ENCODE measurements at places on chromosomes 3 and 15.
A peak's percentile ranks its signal among the peaks of the same experiment; 100 is the strongest.

GRCh38 chr15:50828610-50829206, 63.2 kb upstream of the SPPL2A start:
- no peak for DNase-seq

- DNase-seq: peak; percentile 79
These were observed 241.9 kb downstream of the XXYLT1 start for GRCh38 chr3:195028877-195029606.

GRCh38 chr15:35325374-35325941, 220.5 kb downstream of the DPH6 start:
- no peak for DNase-seq

DNA sequence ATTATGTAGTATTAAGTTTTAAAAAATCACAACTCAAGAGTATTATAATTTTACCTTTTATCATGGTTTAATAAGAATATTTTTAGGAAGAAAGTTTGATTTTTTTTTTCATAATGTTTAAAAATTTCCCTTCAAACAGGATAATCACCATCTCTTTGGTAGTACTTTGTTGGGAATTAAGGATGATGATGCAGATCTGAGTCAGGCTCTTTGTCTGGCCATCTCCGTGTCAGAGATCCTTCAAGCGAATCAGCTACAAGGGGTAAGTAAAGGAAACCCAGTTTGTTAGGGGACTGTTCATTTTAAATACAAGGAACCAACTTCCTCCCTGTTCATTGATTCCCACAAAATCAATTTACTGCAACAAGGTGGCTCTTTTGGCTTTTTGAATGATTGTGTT, 36.8 kb upstream of the NIT2 start:
- DNase-seq: no peak

- DNase-seq: no peak
These were observed 44.4 kb downstream of the ANXA2 start for GRCh38 chr15:60353245-60353920.

DNA sequence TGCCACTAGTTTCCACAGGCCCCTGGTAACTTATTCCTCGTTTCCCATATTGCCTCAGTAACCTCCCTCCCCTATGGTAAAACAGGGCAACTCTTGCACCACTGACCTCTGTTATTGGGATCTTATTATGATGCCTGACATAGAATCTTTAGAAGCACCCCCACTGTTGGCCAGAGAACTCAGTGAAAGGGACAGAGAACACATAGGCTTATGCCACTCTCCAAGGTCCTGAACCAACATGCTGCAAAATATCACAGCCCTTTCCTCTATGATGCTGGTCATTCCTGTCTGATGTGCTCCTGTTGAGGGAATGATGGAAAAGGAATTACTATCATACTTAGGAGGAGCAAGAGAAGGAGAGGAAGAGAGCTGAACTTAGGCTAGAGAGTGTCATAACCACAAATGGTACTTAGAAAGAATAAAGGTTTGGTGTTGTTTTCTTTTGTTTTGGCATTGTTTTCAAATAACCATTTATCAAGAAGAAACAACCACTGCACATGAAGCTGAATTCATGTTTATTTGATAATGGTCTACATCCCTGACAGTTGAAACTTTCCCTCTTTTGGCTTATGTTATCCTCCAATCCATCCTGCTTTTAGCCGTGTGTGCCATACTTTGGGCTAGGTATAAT, 330.2 kb downstream of the EPHB1 start:
- DNase-seq: no peak

GRCh38 chr3:152331018-152331541, 62.4 kb downstream of the MBNL1 start:
- DNase-seq: peak; percentile 91

GRCh38 chr3:52405066-52405465, 39.8 kb downstream of the SEMA3G start:
- DNase-seq: no peak

DNA sequence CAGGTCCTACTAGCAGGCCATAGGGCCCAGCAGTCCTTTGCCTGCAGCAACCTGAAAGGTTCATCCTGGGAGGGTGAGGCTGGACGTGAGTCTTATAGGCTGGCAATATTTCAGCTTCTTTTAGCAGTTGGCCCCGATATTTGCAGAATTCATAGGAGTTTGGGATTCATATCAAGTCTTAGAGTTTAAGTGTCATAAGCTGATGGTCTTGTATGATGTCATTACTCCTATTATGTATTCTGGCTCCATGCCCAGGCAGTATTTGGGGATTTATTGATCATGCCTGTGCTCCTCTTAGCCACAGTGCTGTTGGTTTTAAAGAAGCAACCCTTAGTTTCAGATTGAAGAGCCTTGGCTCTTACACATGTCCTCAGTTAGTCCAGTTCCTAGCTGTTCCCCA, 41.3 kb upstream of the POLR2M start:
- DNase-seq: no peak

DNA sequence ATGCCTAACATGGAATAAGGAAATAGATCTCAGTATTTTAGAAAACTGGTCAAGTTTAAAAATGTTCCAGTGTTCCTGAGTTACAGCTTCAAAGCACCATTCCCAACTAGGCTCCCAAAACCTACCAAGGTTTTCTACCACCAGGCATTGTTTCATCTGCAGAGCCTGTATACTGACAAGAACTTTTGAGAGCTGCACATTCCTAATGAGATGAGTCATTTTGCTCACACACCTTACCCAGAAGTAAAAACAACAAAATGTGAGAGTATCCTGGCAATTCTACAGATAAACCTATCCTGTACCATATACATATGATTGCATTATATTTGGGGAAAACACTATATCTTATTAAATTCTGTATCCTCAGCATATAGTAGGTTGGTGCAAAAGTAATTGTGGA, 90.7 kb downstream of the ATP8B4 start:
- no peak for DNase-seq

- DNase-seq: no peak
These were observed 5.4 kb downstream of the CHRNA5 start for GRCh38 chr15:78570710-78571109.

DNA sequence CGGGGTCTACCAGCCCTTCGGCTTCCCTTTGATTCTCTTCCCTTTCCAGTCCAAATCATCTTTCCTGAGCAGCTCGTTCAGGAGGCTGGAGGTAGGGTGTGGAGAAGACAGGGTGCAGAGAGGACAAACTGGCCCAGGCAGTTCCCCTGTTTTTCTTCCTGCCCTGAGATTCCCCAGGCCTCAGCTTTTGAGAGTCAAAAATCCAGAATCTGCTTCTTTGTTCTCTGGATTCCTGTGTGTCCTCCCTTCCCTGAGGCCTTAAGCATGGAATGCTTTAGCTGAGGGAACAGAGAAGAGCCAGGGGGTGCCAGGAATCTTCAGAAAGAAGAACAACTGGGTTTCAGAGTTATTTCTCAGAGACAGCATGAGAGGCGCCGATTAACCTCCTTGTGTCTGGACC, 26.7 kb upstream of the LRTM1 start:
- no peak for DNase-seq

DNA sequence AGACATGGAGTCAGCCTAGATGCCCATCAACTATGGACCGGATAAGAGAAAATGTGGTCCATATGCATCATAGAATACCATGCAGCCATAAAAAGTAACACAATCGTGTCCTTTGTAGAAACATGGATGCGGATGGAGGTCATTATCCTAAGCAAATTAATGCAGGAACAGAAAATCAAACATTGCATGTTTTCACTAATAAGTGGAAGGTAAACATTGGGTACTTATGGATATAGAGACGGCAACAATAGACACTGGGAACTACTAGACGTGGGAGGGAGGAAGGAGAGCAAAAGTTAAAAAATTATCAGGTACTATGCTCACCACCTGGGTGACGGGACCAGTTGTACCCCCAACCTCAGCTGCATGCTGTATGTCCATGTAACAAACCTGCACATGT, 2.5 kb downstream of the PLD1 start:
- DNase-seq: no peak

GRCh38 chr15:90665288-90666134, 51.6 kb upstream of the BLM start:
- no peak for DNase-seq

GRCh38 chr3:129226374-129226773, 23.0 kb upstream of the COPG1 start:
- DNase-seq: peak; percentile 78

GRCh38 chr15:96053031-96053780, 277.3 kb upstream of the NR2F2 start:
- no peak for DNase-seq

DNA sequence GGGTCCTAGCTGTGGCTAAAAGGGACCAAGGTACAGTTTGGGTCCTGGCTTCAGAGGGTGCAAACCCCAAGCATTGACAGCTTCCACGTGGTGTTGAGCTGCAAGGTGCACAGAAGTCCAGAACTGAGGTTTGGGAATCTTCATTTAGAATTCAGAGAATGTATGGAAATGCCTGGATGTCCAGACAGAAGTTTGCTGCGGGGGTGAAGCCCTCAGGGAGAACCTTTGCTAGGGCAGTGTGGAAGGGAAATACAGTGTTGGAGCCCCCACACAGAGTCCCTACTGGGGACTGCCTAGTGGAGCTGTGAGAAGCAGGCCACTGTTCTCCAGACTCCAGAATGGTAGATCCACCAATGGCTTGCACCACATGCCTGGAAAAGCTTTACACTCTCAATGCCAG, 17.9 kb downstream of the RNF13 start:
- DNase-seq: no peak

DNA sequence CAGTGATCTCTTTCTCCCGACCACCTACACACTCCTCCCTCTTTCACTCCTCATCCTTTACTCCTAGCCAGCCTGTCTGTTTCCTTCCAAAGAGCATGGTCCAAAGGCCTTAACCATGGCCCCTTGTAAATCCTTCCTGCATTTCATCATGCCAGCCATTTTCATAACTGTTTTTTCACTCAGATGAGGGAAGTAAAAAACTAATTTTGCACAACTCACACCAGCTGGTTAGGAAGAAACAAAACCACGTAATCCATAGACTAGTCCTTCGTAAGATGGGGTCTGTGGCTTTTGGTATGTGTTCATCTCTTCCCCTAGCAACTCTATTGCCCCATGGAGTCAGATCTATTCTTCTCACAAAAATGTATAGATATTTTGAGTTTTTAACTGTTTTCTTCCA, 187.8 kb downstream of the SHOX2 start:
- no peak for DNase-seq

GRCh38 chr3:15676259-15676658, 74.7 kb downstream of the BTD start:
- no peak for DNase-seq

DNA sequence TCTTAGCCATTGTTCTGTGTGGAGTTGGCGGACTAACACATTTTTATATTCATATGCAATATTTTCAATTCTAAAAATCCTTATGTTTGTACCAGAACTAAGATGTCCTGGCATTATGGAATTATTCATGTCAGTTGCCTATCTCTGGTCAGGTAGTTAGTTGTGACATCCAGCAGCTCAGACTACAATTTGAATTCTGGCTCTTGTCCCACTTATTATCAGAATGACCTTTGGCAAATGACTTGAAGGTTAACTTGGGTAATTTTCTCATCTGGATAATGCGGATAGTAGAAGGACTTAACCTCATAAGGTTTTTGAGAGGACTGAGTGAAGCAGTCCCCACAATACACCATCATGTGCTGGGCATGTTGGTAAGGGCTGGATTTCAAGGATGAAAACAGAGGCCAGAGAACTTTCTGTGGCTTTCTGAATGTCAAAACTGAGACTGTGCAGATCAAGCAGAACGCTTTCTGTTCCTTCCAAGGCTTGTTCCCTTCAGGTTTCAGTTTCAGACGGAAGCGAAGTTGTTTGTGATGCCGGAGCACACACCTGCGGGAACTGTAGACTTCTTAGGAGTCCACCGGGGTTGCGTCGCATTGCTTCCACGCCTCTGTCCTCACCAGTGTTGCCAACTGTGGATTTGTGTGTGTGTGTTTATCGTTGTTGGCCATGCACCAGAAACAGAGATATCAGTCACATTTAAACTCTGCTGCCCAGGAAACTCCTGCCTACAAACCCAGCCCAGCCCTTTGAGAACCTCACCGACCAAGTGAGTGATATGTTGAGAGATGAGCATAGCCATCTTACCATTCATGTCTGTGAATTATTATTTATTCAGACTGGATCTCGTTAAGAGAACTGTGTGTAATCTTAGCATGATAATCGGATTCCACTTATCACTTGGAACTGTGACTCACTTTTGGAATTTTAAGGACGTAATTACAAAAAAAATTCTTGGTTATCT, 76.0 kb downstream of the PTPRG start:
- DNase-seq: no peak

- no peak for DNase-seq
These were observed 19.4 kb upstream of the ADAMTS7 start for GRCh38 chr15:78830514-78831228.

- DNase-seq: no peak
These were observed 103.0 kb upstream of the ARHGEF26 start for GRCh38 chr3:154018100-154018696.

GRCh38 chr15:63634154-63634553, 37.0 kb downstream of the FBXL22 start:
- DNase-seq: no peak

DNA sequence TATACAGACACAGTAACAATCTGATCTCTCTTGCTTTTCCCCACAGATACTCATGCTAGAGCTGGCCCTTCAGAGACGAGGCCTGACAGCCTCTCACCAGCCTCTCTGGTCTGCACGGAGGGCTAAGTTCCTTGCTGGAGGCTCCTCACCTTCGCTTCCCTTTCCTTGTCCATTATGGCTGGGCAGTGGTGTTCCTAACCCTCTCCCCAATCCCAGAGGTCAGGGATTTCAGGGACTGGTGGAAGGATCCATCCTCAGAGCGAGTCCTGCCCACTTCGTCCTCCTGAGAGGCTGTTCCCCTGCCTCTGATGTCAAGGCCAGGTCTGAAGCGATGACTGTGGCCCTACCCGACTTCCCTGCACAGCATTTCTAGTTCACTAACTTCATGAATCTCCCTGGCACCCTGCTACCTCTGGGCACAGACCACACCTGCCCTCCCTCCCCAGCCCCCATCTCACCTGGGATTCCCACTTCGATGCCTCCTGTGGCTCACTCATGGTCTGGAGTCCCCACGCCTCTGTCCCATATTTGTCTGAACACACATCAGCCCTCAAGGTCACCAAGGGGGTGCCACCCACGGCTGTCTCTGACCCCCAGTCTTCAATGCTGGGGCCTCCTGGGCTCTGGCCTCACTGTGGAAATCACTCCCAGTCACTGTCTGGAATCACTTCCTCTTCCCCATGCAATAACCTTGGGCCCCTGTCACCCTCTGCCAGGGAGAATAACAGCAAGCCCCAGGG, 124.9 kb upstream of the PRR20G start:
- DNase-seq: no peak

DNA sequence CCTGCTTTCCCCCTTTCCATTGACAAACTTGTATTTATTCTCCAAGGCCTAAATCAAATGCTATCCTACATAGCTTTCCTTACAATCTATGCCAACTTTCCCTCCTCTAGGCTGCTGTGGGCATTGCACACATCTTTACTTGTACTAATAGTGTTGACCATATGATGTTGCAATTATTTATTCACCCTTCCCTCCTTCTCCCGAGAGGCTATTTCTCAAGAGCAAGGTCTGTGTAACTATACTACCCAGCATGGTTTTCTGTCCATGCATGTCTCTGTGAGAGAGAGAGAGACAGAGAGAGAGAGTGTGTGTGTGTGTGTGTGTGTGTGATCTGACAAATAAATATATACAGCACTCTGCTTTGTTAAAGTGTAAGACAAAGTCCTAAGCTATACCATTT, 63.8 kb downstream of the GTPBP8 start:
- no peak for DNase-seq

- DNase-seq: no peak
These were observed 6.4 kb downstream of the SETMAR start for GRCh38 chr3:4309491-4310128.

Data from pulmonary artery endothelial cell (primary cell).